Thoracic aorta (tissue), 2 donors: ENCODE measurements at places on chromosomes 16 and 17. TPM values are rescaled to one million over a fixed set of nuclear protein-coding genes. Genes with fewer than 3 reads are reported as not detected.

GRCh38 chr16:67528870-67529581 is 397 bp downstream of the RIPOR1 start:
- DNase-seq, result no peak

GRCh38 chr16:81530296-81530721 is 85.7 kb downstream of the CMIP start:
- DNase-seq, result no peak

- no peak for DNase-seq
Measured at GRCh38 chr17:41322094-41322902, 6.8 kb upstream of the KRTAP17-1 start.

DNA sequence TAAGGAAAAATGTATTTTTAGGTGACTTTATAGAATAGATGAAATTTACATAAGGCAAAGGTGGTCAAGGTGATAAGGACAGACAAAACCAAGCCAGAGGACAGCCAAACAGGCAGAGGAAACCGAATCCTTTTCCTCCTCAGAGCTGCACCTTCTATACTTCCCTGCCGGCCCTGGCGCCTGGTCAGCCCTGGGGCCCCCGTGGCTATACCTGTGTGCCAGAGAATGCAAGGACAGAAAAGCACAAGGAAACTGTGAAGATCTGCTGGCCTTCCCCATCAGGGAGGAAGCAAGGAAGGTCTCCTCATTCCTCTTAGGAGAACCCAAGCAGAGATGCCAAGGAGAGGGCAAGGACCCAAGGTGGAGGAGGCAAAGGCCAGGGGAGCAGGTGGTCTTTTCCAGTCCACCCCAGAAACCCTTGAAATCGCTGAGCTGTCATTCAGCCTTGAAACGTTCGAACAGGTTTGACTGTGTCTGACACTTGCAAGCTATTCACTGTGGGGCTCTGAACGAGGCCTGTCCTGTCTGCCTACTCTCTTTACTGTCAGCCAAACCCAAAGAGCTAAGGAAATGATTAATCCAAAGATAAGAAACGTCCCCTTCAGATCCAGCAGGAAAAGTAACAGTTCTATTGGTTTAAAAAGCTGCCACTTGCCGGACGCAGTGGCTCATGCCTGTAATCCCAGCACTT is 114.4 kb downstream of the XYLT1 start:
- no peak for DNase-seq

GRCh38 chr17:73411313-73411747 is 99.5 kb upstream of the CDC42EP4 start:
- no peak for DNase-seq

The KRT13 gene
- not detected for total RNA-seq
